ENCODE measurements at places on chromosomes 1 and 21.

DNA sequence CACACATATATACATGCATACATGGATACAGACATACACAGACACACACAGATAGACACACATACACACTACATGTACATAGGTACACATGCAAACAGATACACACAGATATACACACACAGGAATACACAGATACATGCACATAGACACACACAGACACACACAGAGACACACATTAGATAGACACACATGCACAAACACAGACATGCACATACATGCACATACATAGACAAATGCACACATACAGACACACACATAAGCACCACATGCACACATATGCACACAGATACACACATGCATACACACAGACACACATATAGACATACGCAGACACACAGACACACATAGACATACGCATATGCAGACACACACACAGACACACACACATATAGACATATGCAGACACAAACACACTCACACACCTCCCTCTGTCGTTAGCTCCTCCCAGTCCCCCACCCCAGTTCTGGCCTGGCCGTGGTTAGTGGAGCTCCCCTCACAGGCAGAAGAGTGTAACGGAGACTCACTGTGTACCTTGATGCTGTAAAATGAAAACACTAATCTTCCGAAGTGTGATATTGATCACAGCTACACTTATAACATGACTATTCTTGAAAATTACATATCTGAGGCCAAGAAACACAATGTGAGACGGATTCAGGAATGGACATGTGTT is 7.6 kb downstream of the UBASH3A start:
- no peak for DNase-seq

- no peak for DNase-seq
Observed at GRCh38 chr1:234368320-234369032, 4.8 kb upstream of the COA6 start.

DNA sequence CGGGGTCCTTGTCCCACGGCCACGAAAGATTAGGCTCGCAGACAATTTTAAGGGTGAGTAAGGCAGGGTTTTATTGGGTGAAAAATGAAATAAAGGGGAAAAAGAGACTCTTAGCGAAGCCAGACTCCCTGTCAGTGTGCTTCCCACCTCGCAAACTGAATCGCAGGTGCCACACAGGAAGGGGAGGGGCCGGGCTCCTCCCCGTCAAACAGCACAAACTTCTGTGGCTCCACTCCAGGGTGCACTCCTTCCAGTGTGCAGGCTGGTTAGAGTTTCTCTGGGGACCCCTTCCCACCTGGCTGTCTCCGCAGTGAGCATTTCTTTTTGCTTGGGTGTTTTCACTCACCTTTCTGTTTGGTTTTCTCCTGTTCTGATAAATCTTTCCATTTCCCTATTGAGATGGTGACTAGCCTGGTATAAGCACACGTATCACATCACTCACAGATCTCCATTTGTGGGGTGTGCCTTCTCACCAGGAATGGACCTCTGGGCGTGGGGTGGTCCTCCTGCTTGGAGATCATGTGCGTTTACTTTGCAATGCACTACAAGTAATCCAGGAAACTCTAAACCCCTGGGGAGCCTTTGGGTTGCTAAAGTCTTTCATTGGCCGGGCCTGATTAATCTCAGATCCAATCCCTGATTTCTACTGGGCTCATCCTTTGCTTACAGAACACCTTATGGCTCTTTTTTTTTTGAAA is 37.6 kb upstream of the GALNT2 start:
- no peak for DNase-seq

DNA sequence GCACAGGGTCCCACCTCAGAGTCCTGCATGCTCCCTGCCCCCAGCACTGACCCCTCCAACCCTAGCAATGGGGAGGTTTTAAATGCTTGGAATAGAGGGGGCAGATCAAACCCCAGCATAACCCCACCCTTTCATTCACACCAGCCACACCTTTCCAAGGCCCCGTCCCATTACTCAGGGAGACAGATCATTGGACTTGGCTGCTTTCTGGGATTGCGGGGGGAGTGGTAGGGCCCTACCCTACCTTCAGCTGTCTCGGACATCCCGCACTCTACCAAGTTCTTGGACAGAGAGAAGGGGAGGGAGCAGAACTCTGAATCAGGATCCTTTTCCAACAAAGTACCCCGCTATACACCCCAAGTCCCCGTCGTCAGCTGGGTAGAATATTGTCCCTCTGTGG is 983 bp downstream of the PADI2 start:
- no peak for DNase-seq

- no peak for DNase-seq
Observed at GRCh38 chr1:154142358-154142757, 12.5 kb downstream of the NUP210L start.

DNA sequence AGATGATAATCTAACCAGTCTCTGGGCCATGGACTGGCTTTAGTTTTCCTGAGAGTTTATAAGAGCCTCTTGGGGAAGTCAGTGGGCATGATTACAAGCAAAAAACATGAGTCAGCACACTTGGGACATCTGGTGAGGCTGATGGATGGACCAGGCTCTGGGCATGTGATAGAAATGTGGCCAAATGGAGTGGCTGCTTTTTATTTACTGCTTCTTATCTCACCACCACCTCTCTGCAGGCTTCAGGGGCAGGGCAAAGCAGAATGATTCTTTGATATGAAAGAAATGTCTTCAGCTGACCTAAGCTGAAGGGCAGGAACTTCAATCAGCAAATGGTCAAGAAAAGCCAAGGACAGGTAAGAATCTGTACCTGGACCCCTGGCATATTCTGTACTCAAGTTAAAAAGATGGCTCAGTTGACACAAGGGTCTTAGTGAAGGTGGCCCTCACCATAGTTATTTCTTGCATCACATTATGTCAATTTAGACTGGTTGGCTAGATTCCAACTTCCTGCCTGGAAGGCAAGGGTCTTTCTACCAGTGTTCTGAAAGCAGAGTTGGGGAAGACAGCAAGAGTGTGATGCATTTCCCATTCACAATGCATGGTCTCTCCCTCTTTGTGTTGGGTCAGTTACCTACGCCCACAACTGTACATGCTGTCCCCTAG is 162.8 kb downstream of the FASLG start:
- DNase-seq = peak; percentile 84

- DNase-seq = no peak
Observed at GRCh38 chr1:228109962-228110488, 926 bp upstream of the MRPL55 start.

GRCh38 chr1:70874063-70874462 is 173.6 kb downstream of the PTGER3 start:
- DNase-seq = no peak

- peak; percentile 82 for DNase-seq
Observed at GRCh38 chr1:216600730-216601609, 122.3 kb downstream of the ESRRG start.

- DNase-seq = no peak
Observed at GRCh38 chr1:3495776-3496745, 41.6 kb downstream of the ARHGEF16 start.

GRCh38 chr1:106049595-106049994 is 1006.9 kb upstream of the PRMT6 start:
- no peak for DNase-seq

DNA sequence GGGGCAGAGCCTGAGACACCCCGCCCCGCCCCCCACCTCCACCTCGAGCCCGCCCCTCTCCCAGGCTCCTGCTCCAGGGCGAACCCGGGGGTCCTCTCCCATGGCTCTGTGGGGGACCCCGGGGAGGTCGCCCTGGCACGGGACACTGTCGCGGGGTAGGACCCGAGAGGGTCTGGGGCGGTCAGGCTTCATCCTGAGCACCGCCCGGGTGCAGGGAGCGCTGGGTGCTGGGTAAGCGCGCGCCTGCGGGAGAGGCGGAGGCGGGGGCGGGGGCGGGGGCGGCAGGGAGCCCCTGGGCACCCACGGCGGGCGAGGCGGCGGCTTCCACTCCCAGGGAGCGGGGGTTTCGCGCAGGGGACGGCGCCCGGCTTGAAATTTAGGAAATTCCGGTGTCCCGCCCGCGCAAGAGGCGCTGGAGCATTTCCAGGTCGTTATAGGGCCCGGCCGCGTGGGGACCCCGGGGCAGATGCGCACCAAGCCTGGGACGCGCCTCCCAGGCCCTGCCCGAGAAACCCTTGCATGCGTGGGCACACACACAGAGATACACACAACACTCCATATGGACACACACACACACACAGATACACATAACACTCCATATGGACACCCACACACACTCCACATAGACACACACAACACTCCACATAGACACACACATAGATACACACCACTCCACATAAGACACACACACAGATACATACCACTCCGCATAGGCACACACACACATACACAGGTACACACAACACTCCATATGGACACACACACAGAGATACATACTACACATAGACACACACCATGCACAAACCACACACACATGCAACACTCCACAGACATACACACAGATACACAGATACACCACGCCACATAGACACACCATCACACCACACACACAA is 48.7 kb upstream of the SLC19A1 start:
- DNase-seq = no peak

DNA sequence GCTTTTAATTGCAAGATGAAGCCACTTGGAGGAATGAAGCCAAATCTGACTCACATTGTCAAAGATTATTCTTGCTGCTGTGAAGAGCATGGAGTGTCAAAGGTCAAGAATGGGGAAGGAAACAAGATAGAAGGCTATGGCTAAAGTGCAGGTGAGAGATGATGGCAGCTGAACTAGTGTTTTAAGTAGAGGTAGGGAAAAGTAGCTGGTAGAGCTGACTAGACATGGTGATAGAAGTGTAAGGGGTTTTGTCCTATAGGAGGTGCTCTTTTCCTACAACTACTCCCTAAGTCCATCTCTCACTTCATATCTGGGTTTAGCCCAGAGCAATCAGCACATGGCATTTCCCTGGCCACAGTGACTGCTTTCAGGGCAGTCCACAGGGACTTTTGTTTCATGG is 11.8 kb downstream of the UBE2T start:
- no peak for DNase-seq

- DNase-seq = no peak
Observed at GRCh38 chr1:30183895-30184294, 539.5 kb downstream of the MATN1 start.
